ENCODE measurements at places on chromosomes 11 and 22. TPM values are rescaled to one million over a fixed set of nuclear protein-coding genes. Genes with fewer than 3 reads are reported as not detected.

- no peak for DNase-seq
- H3K36me3 ChIP-seq = peaks cover 4% of the 10 kb centered on the region
- peaks cover 50% of the 10 kb centered on the region for H3K4me1 ChIP-seq
- peak overlapping the region; percentile 92 for H3K4me3 ChIP-seq
Measured at GRCh38 chr11:63839508-63840355, 822 bp downstream of the MARK2 start.

DNA sequence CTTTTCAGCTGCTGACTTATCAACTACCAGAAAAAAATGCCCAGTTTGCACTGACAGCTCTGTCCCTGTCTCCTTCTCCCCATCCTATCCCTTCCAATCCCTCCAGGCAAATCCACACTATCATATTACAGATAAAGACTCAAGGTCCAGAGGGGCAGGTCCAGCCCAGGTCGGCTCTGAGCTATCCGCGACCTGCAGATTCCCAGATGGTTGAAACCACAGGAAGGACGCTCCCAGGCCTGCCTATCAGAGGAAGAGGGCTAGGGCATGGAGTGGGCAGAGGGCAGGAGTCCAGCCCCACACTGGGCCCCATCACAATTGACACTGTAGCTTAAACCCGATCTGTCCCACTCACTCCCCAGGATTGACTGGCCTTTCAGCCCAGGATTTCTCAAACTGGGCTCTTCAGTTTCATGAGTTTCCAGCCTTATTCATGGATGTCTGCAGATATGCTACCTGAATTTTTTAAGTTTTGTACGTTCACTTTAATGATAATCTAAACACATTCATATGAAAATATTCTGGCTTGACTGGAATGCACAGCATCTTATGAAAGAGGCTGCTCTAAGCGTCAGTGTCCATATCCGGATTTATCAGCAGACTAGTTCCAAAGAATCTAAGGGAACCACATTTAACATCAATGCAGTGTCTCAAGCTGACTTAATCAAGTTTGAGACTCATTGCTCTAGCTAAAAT is 16.4 kb upstream of the FCHSD2 start:
- no peak overlapping the region for H3K27ac ChIP-seq
- peaks cover 3% of the 10 kb centered on the region for H3K4me1 ChIP-seq
- H3K4me3 ChIP-seq = no peak overlapping the region
- no peak for DNase-seq

DNA sequence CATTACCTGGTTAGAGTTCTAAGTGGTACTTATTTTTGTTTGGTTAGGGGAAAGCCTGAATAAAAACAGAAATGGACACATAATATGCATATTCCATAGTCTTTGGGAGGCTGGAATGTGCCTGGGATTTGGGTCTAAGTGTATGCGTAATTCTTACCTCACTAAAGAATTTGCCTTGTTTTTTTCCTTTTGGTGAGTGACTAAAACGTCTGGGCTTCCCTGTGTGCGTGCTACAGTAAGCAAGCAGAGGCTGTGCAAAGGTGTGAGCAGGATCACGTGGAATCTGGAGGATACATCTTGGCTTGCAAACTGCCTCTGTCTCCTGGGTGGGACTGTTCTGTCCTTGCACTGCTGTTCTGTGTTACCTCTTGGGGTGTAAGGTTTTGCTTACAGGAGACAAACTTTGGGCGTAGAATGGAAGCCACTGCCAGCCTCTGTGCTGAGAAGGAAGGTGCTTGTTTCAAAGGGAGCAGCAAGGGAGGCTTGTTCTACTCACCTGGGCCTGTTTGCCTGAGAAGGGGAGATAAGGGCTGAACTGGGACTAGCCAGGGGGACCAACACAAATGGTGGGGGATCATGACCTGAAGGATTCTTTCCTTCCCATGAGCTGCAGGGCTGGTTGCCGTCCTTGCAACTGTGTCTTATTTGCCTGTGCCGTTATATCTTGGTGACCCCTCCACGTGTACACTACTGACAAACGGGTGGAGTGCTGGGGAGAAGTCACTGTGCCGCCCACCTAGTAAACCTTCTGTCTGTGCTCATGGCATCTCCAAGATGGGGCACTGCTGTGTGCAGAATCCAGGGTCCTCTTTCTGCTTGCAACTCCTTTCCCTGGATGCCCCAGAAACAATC is 4.5 kb downstream of the NEAT1 start:
- no peak for DNase-seq
- no peaks in the 10 kb centered on the region for H3K27me3 ChIP-seq
- no peaks in the 10 kb centered on the region for H3K36me3 ChIP-seq
- peak overlapping the region; percentile 80 for H3K27ac ChIP-seq
- H3K4me1 ChIP-seq = peaks cover 50% of the 10 kb centered on the region

DNA sequence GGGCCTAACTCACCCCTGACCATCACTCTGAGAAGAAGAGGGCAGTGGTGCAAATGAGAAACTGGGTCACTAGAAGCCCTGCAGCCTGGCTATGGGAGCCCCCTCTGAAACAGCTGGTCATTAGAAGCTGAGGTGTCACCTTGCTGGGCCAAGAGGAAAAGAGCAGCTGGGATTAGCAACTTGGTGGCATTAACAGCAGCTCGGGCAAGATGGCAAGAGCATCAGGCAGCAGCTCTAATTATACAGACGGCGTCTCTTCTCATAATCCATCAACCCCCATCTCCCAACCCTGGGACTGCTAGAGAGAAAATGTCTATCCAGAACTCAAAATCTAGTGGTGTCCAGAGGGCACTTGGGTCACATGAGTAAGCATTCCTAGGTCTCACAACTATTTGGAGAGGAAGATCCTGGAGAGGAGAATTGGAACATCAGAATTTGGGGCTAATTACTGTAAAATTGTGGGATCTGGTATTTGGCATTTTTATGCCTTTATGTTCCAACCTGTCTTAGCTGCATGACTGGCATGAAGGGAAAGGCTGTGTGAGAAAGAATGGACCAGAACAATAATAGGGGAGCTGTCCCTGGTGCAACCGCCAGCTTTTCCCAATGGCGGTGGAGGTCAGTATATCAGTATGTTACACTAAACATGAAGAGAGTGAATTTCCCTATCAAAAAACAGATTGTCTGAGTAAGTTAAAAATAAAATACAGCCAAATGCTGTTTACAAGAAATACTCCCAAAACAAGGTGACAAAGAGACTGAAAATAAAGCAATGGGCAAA is 7.6 kb upstream of the LMO1 start:
- no peak overlapping the region for H3K4me3 ChIP-seq
- no peaks in the 10 kb centered on the region for H3K4me1 ChIP-seq
- no peak for DNase-seq
- no peaks in the 10 kb centered on the region for H3K36me3 ChIP-seq
- peaks cover 73% of the 10 kb centered on the region for H3K27me3 ChIP-seq

DNA sequence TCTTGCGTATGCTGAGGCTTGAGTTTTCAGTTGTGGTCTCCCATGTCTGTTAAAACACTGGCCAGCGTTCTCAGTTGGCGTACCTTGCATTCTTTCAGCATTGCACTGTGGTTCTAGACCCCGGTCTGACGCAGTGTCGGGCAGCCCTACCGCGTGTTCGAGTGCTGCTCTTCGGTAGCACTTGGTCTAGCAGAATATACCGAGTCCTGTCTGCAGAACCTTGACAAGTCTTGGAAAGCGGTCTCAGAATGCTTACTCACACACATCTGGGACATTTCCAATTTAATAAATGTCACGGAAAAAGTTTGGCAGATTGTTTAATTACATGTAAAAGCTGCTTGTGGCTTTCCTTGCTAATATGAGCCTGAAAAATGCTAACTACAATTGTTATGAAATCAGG is 32.6 kb downstream of the PPFIA1 start:
- peaks cover 5% of the 10 kb centered on the region for H3K36me3 ChIP-seq
- H3K27me3 ChIP-seq = no peaks in the 10 kb centered on the region
- DNase-seq = no peak

- no peak for DNase-seq
- H3K27ac ChIP-seq = no peak overlapping the region
- no peaks in the 10 kb centered on the region for H3K36me3 ChIP-seq
- no peak overlapping the region for H3K4me3 ChIP-seq
- no peaks in the 10 kb centered on the region for H3K4me1 ChIP-seq
Measured at GRCh38 chr11:109374441-109374840, 47.5 kb upstream of the C11orf87 start.

DNA sequence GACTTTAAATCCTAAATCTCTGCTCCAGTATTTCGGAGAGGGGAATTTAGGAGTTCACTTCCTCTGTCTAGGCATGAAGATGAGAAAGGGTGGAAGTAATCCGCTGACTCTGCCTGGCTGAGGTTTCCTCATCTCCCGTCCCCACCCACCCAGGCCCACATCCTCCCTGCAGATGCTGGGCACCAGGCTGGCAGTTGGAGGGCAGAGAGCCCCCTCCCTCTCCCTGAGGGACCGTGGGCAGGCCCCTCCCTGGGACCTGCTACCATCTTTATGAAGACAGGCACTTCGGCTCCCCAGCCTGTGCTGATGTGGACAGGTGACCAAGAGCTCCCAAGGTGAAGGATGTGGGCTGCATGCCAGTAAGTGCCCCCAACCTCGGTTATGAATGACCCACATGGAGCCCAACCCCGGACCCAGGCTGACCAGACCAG is 6.7 kb downstream of the CASTOR1 start:
- DNase-seq = no peak
- no peak overlapping the region for H3K4me3 ChIP-seq
- H3K27me3 ChIP-seq = peaks cover 6% of the 10 kb centered on the region
- no peak overlapping the region for H3K27ac ChIP-seq
- H3K4me1 ChIP-seq = peaks cover 2% of the 10 kb centered on the region
- H3K36me3 ChIP-seq = no peaks in the 10 kb centered on the region

DNA sequence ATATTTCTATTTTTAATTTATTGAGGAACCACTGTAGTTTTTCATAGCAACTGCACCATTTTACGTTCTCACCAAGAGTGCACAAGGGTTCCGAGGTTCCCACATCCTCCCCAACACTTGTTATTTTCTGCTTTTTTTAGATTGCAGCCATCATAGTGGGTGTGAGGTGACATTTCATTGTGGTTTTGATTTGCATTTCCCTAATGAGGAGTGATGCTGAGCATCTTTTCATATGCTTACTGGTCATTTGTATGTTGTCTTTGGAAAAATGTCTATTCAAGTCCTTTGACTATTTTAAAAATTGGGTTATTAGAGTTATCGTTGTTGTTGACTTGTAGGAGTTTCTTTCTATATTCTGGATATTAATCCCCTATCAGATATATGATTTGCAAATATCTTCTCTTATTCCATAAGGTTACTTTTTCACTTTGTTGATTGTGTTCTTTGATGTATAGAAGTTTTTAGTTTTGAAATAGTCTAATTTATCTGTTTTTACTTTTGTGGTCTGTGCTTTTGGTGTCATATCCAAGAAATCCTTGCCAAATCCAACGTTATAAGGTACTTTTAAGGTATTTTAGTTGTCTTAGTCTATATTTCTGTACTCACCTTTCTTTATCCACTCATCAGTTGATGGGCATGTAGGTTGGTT is 9.0 kb downstream of the NEAT1 start:
- H3K27ac ChIP-seq = no peak overlapping the region
- DNase-seq = no peak
- H3K27me3 ChIP-seq = no peaks in the 10 kb centered on the region

DNA sequence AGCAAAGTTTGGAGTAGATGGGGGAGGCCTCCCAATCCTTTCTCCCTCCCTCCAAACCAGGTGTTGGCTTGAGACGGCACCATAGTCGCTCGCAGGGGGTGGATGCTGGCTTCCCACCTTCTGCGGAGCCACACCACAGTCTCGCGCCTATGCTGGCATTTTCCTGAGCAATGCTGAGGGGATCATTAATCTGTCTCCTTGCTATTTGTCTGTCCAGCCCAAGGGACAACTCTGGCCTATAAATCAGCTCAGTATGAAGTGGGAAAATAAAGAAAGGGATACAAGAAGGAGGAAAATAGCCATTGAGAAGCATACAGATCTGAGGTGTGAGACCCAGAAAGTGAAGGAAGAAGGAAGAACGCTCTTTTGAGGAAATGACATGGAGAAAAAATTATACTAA is 53.5 kb upstream of the CADM1 start:
- peaks cover 9% of the 10 kb centered on the region for H3K4me1 ChIP-seq
- H3K36me3 ChIP-seq = no peaks in the 10 kb centered on the region
- DNase-seq = no peak
- H3K4me3 ChIP-seq = no peak overlapping the region
- H3K27me3 ChIP-seq = peaks cover 4% of the 10 kb centered on the region
- H3K27ac ChIP-seq = no peak overlapping the region

- no peak overlapping the region for H3K4me3 ChIP-seq
- peak overlapping the region; percentile 1 for H3K27ac ChIP-seq
- H3K36me3 ChIP-seq = peaks cover 6% of the 10 kb centered on the region
- DNase-seq = no peak
- peaks cover 29% of the 10 kb centered on the region for H3K4me1 ChIP-seq
- H3K27me3 ChIP-seq = no peaks in the 10 kb centered on the region
Measured at GRCh38 chr11:121482231-121483129, 29.7 kb upstream of the SORL1-AS1 start.

- H3K4me3 ChIP-seq = no peak overlapping the region
- H3K36me3 ChIP-seq = no peaks in the 10 kb centered on the region
- no peak overlapping the region for H3K27ac ChIP-seq
- H3K4me1 ChIP-seq = peaks cover 1% of the 10 kb centered on the region
- peaks cover 3% of the 10 kb centered on the region for H3K27me3 ChIP-seq
Measured at GRCh38 chr11:10550503-10551289, 9.7 kb upstream of the RNF141 start.

DNA sequence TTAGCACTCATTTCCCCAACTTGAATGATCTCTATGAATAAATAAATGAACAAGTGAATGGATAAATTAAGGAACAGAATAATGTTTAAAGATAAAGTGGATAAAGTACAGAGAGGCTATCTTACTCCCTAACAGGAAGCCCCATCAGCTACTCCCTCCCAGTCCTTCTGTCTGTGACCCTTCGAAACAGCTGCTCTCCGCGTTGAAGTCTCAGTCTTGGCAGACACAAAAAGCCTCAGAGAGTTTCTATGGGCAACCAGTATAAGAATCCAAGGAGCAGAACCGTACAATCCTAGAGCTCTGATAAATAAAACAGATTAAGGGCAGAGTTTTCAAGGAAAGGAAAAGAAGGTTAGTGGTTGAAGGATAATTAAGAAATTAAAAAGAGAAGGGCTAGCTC is 35.0 kb downstream of the GUCY1A2 start:
- peaks cover 16% of the 10 kb centered on the region for H3K4me1 ChIP-seq
- no peak for DNase-seq
- peaks cover 3% of the 10 kb centered on the region for H3K36me3 ChIP-seq
- no peak overlapping the region for H3K4me3 ChIP-seq
- H3K27me3 ChIP-seq = no peaks in the 10 kb centered on the region

DNA sequence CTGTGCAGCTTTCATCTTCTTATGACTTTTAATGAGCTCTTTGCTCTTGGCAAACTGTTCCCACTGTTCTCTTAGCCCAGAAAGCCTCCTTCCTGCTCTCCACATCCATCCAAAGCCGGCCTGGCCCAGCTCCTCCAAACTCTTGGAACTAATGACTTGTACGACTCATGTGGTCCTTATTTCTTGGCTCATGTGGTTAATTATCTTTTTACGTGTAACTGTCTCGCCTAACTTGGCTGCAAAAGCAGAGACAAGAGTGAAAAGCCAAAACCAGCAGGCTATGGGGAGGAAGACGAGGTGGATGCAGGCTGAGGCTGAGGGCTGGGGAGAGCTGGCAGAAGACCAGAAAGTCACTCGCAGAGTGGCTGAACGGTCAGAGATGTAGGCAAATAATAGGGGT is 5.5 kb downstream of the CSNK2A3 start:
- peaks cover 3% of the 10 kb centered on the region for H3K27me3 ChIP-seq
- peaks cover 5% of the 10 kb centered on the region for H3K4me1 ChIP-seq
- H3K4me3 ChIP-seq = no peak overlapping the region
- no peaks in the 10 kb centered on the region for H3K36me3 ChIP-seq
- DNase-seq = no peak
- H3K27ac ChIP-seq = peak overlapping the region; percentile 68

Gene ROM1
- 0.86 TPM for total RNA-seq

Gene OR5B21
- total RNA-seq = not detected

Gene THY1
- total RNA-seq = 0.44 TPM

Gene CCDC15
- total RNA-seq = 3.8 TPM

Gene NPAS4
- not detected for total RNA-seq

Gene OR51G2
- not detected for total RNA-seq

Gene LARGE2
- total RNA-seq = 39.4 TPM

Gene FAM180B
- 0.29 TPM for total RNA-seq

Gene PLAAT2
- total RNA-seq = not detected

Data from progenitor cell of endocrine pancreas (in vitro differentiated cells).